NCI-H2171 (cell line): ENCODE measurements at places on chromosomes 4 and X.

DNA sequence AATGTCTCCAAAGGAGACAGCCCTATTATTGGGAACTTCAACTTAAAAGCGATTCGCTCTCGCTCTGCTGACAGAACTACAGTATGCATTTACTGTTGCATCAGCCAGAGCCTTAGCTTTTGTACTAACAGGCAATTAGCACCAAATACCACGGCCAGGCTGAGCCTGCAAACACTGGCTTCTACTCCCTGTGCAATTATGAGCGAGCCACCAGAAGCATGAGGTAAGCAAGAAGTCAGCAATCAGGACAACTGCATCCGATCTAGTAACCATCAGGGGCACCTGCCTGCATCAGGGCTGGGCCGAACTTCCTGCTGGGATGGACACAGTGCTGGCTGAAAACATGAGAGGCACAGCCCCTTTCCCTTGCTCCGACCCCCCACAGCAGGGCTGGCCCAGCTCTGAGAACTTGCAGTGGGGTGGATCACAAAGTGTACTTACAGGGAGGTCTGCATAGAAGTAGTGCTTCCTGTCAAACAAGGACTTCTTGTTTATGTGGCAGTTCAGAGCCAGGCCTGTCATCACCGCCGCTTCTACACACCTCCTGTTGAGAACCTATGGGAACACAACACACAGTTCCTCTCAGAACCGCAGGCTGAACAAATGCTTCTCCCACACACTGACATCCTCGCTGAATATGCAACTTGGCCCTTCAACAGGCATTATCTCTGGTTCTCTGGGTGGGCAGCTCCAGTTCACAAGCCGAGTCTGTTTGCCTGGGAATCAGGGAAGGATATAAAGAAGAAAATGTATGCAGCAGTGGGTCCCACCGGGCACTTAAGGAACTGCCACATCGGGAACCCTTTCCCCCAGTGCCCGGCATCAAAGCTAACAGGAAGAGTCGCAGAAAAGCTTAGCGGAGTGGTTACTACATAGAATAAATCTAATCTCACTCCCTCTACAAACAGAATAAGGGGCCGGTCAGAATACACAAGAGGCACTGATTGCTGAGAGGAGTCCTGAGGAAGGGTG lies 41.5 kb downstream of the GATB start:
- DNase-seq, result no peak

DNA sequence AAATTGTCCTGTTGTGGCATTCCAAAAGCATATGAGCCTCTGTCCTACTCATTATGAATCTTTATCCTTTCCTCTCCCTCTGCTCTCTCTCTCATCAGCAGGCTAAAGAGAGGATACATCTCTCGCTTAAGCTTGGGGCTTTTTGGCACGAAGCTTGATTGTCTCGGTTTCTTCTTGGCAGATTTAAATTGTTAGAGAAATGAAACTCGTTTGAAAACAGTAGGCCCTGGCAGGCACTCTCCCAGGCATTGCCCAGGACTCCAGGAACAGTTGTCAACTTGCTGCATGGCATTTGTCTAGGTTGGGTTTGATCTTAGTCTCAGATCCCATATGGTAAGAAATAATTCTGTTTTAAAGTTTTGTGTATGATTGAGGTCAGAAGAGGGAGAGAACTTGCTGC lies 35.5 kb downstream of the NAA11 start:
- no peak for DNase-seq

GRCh38 chrX:55030271-55031205 lies at the start of gene ALAS2:
Gene ALAS2 (minus strand): TSS chrX:55030977. CDS start chrX:55026000, 4,977 bp downstream.
- no peak for DNase-seq

GRCh38 chrX:119028733-119029330 lies 44.0 kb upstream of the CT47C1 start:
- no peak for DNase-seq

DNA sequence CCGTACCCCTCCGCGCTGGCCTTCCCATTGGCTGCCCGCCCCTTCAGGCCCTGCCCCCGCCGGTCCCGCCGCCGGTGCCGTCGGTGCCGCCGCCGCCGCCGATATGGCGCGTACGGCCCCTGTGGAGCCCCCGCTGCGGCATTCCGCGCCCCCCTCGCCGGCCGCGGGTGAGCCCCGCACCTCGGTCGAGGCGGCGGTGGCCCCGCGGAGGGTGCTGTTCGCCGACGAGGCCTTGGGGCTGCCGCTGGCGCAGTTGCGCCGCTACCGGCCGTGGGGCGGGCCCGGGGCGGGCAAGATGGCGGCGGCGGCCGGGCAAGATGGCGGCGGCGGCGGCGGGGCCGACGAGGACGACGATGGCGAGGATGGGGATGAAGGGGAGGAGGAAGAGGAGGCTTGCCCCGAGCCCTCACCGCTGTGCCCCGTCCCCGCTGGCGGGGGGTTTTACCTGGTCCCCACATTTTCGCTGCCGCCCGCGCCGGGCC lies at the start of gene PPP1R3F:
PPP1R3F (plus strand) TSS at position 27 of the 482 bp plus-strand sequence; CDS start at position 104, 77 bp downstream.
- DNase-seq, result no peak
